GM12892 (cell line): ENCODE measurements at places on chromosomes 4 and X.

DNA sequence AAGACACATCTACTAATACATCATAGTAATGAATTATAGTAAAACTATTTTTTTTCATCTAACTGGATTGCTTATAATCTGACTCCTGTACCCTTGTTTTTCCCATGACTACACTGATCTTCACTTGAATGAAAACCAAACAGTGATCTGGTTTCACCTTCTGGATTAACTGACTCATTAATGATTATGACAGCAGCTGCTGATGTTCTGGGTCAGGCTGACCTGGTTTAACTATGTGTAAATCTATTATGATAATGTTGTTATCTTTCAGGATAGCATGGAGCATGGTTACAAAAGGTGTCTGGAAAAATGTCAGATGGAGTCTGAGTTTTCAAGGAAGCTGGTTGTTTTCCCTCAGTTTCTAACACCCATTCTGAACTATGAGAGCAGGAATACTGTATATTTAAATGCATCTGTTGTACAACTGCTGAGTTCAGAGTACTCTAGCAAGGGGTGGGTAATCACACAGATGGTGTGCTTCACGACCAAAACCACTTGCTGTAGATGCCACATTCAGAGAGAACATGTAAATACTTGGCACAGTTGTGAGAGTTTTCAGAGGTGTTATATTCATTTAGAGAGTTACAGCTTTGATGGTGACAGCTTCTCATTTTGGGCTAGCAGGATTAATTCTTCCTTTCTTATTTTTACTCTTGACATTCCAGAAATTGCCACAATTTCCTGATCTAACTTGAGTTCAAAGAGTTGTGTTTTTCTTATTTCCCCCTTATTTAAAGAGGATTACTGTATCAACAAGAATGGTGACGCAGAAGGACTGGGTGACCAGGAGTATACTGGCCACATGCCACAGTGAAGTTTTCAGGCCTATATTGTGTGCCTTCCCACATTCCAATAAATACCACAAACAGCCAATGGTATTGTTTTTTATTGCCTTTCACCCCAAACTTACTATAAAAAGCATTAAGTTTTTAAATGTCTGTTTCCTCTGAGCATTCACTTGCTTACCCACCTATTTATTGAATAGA is 249.7 kb upstream of the TET2 start:
- no peak for DNase-seq

- DNase-seq: no peak
Observed at GRCh38 chr4:118177126-118177525, 142.8 kb downstream of the NDST3 start.

DNA sequence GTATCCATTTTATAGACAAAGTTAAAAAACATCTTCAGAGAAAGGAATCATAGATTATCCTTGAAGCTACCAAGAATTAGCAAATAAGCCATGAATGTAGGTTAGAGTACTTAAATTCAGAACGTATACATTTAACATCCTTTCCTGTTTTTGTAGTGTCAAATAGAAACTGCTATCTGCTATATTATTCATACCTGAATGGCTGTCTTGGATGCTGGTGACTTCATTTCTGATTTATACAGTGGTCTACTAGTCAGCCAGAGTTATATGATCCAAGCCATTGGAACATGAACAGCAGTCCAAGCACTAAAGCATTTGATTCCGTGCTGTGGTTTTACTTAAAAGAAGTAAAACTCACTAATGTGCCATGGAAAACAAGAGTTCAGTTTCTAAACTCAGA is 58.3 kb upstream of the VSIG4 start:
- DNase-seq: no peak

GRCh38 chr4:150192986-150193385 is 114.7 kb downstream of the DCLK2 start:
- no peak for DNase-seq

DNA sequence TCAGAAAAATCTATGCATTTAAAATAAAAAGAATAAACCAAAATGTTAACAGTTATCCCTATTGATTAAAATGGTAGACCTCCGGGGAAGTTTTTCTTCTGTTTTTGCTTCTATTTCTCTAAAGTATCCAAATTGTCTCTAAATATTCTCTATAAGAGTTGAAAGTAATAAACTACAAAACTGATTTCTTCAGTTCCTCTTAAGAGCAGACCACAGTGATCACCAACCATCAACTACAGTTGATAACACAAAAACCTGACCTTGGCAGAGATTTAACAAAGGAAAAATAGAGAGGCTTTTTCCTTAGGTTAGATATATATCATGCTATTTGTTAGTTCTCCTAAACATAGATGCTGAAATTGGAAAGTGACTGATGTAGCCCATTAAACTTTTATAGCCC is 27.3 kb downstream of the DDX60 start:
- no peak for DNase-seq

DNA sequence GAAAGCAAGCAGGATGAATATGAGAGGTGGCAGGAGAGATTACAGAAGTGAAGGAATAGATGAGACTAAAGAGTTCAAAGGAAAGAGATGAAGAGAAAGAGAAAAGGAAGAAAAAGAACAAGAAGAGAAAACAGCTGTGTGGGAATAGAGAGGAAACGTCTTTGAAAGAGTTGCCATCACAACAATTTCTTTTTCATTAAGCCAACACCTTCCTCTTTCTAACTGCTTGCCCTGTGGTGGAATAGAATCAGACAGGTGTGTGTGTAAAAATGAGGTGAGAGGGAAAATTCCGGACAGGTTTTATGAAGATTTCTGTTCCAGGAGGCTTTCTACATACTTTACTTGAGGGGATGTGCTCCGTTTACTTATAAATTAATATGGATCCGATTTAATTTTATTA is 28.8 kb downstream of the DTHD1 start:
- no peak for DNase-seq

DNA sequence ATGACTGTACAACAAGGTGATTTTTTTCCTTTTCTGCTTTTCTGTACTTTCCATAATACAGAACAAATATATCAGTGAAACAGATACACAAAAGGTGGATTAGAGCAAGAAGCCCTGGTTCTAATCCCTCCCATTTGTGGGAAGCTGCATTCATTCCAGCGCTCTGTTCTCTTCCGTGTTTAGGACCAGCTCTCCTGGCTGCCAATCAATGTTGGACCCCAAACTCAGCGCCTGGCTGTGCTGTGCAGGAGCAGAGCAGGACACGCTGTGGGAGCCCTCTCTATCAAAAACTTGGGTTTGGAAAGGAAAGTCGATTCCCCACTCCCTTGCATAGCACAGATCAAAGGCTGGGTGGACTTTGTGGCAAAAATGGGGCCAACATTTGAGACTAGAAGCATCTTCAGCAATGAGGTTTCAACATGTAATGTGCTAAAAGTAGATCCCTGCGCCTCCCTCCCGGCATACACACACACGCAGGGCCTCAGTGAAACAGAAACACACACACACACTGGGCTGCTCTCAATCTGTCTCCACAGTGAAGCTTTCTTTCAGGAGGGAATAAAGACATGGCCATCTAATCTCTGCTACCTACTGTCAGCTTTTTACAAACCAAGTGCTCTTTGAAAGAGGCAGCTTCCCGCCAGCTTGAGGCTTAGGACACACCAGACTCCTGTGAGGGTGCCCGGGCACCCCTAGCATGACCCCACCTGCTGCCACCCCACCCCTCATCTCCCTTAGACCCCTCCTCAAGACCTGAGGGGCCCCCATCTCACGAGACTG is 12.2 kb downstream of the WDR1 start:
- DNase-seq: no peak

GRCh38 chrX:57227691-57228090 is 58.8 kb upstream of the FAAH2 start:
- DNase-seq: no peak

- DNase-seq: no peak
Observed at GRCh38 chr4:139208404-139208945, 31.5 kb upstream of the ELF2 start.

GRCh38 chr4:98937986-98938720 is 9.2 kb upstream of the EIF4E start:
- DNase-seq: no peak

DNA sequence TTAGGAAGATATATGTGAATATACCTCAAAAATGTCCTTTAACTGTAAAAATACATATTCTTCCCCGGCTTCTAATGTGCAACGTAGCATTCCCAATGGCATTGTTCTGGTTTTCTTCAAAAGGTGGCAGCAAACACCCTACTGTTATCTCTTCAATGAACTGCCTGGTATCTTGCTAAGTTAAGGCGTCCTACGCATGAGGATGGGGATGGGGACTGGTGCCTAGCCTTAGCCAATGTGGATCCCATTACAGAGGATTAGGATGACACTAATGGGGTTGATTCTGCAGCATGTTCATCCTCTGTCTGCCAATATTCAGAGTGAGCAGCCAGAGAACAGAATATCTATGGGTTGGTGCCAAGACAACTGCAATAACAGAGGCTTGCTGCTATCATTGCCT is 334.9 kb upstream of the ADGRL3 start:
- no peak for DNase-seq

DNA sequence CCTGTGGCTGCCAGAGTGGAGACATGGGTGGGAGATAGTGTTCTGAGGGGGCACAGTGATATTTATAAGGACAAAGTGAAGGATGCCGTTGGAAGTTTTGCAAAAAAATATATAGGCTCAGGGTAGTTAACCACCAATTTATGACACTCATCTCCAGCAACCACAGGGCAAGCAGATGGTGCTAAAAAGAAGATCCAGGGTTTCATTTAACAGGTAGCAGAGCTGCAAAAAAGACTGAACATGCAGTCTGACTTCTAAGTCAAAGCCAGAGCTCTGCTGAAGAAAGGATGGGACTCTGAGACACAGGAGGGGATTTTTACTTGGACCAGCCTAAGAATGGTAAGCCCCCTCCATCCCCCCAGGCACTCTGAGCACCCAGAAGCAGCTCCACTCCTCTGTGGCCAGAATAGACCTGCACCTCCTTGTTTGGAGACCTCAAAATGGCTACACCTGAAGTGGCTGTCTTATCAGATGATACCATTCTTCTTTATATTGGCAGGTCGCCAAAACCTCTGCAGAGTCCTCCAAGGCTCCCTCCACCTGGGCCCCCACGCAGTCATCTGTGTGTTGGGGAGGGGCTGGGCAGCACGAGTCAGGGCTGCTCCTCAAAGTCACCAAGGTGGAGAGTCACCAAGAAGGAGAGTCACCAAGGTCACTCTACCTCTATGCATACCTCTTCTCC is 161.4 kb upstream of the FAM9B start:
- DNase-seq: no peak

- no peak for DNase-seq
Observed at GRCh38 chr4:4386296-4386735, 586 bp upstream of the NSG1 start.

DNA sequence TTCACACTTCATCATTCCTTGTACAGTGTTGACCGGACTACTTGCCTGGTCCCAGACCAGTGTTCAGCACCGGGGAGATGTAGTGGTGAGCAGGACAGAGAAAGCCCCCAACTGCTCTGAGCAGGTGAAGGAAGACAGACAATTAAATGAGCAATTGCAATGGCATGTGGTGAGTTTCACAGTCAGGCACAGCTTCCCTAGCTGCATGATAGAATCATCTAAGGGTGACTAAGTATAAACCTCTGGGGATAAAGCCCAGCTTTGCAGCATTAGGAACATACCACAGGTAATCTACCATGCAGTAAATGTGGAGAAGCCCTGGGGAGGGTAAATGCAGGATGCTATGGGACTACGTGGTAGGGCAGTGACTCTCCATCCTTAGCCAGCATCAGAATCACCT is 47.8 kb downstream of the TMA16 start:
- no peak for DNase-seq

- DNase-seq: no peak
Observed at GRCh38 chr4:1705732-1706131, 6.4 kb downstream of the SLBP start.

DNA sequence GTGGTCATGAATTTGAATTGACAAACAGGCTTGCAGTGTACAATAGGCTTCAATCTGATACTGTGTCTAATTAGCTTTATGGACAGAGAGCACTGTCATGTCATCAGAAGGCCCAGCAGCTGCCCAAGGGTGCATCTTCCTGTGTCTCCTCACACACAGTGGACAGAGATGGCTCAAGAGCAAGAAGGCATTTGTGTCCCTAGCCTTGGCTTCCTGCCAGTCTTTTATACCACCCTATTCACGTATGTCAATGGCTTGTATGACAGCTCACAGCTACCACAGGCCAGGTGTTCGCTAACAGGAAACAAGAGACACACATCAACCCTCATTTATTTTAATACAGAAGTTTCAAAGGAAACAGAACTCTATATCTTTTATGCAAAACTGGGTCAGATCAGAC is 874.0 kb upstream of the AGA start:
- DNase-seq: no peak

DNA sequence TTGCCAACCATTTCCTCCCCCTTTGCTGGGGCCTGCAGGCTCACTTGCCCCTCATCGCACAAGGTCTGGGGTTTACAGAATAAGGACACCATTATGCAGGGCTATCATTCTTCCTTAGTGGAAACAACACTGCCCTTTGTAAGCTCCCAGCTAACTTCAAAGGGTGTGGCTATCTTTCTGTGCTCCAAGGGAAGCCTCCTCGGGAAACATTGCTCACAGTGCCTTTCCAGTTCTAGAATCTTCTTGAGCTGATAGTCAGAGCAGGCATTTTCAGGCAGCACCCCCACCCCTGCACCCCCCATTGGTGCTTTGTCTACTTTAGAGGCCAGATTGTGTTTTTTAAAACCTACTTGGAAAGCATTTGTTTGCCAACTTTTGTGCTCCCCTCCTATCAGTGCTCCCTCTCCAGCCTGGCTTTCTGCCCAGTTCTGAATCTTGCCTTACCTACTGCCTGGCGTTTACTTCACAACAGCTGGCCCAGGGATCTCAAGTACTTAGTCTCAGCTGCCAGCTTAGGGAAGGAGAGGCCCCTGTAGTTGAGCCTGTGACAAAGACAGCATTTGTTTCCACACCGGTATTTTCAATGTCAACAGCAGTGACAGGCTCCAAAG is 53.5 kb downstream of the PLAC1 start:
- DNase-seq: no peak

DNA sequence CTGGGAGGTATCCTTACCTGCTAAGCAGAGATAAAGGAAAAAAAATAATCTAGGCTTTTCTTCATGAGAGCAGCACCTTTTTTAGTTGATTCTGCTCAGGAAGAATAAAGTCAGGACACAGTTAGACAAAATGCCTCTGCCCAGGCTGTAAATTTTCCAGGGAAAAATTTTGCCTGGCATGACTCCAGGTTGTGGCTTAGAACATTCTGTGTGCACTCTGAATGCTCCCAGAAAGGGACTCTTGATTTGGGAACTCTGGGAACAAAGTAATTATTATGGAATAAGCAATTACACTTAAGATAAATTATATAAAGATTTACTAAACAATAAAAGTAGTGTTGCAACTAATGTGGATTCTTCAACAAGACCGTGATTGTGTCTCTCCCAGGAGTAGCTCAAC is 826.2 kb upstream of the TENM3 start:
- no peak for DNase-seq

DNA sequence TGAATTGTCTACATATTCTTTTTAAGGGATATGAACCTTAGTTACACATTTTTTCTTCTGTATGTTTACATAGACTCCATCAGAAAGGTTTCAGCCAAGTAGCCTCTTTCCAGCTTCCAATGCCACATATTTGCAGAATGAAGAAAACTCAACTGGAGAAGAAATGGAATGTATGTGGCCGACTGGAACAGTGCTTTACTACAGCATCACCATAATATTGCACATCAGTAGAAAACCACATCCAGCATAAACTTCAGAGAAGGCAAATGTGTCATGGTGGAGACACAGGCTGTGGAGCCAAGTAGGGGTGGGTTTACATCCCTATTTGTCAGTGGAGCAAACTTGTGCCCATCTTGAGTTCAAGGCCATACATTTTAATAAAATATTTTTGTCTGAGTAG is 204.8 kb upstream of the LDB2 start:
- DNase-seq: no peak
